ENCODE measurements at places on chromosomes 6 and 20.
A peak's percentile ranks its signal among the peaks of the same experiment; 100 is the strongest.

GRCh38 chr20:16608277-16608650, 35.0 kb upstream of the KIF16B start:
- no peak overlapping the region for H3K4me3 ChIP-seq
- H3K27me3 ChIP-seq: peaks cover 4% of the 10 kb centered on the region
- H3K36me3 ChIP-seq: no peaks in the 10 kb centered on the region
- H3K4me1 ChIP-seq: no peaks in the 10 kb centered on the region
- no peak for DNase-seq

DNA sequence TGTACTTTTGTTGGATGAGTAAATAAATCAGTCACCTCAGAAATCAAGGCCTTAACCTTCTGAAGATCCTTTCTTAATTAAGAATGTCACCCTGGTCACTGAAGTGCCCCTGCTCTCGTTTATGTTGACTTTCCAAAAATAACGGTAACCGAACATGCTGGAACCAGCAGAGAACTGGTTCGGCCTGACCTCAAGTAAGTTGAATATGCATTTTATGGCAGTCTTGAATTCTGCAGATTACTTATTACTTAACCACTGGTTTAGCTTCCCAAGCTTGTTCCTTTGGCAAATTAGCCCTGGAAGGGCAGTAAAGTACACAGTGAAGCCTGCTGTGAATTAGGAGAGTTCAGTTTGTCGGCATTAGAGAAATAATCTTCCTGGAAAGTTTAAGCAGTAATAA, 12.2 kb downstream of the MAPRE1 start:
- H3K4me1 ChIP-seq: peaks cover 55% of the 10 kb centered on the region
- no peaks in the 10 kb centered on the region for H3K27me3 ChIP-seq
- H3K4me3 ChIP-seq: peak overlapping the region; percentile 82
- peaks cover 5% of the 10 kb centered on the region for H3K36me3 ChIP-seq

DNA sequence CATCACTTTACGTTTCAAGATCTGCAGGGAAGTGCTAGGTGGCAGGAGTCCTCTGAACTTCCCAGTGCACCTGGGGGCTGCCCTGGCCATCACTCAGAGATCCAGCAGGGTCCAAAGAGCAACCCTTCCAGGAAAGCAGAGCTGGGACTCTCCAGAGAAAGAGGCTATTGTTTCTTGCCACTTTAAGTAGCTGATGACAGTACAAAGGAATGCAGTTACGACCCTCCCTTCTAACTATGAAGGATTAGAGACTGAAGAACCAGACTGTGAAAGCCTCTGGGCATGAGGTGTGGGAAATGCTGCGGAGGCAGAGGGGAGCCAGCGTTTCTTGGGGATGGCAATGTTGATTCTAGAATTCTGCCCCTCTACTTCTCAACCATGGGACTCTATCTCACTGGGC, 189.1 kb upstream of the SUPT3H start:
- no peak overlapping the region for H3K4me3 ChIP-seq
- no peak overlapping the region for H3K27ac ChIP-seq
- H3K27me3 ChIP-seq: no peaks in the 10 kb centered on the region

DNA sequence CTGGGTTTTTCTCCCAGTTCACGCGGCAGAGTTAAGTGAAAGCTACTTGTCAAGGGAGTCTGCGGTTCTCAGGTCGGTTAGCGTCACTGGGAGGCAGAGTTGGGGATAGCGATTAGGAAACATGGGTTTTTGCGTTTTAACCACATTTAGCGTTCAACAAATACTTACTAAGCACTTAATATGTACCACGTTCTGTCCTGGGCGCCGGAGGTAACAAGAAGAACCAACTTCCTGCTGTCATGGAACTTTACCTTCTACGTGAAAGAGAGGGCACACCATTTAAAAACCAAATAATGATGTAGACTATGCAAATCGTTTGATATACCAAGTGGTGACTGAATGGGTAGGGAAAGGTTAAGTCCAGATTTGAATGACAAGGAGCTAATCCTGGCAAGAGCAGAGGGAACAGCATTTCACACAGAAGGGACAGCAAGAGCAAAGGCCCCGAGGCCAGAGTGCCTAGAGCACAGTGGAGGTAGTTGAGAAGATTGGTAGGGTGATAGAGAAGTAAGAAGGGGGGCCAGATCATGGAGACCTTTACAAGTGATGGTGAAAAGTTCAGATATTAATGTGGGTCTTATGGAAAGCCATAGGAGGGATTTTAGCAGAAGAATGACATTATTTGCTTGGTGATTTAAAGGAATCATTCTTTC, 744 bp downstream of the RIOK1 start:
- no peak for DNase-seq
- H3K4me1 ChIP-seq: peaks cover 50% of the 10 kb centered on the region
- peak overlapping the region; percentile 100 for H3K27ac ChIP-seq
- H3K4me3 ChIP-seq: peak overlapping the region; percentile 97
- no peaks in the 10 kb centered on the region for H3K27me3 ChIP-seq

GRCh38 chr6:100944644-100945043, 63.5 kb upstream of the ASCC3 start:
- peaks cover 26% of the 10 kb centered on the region for H3K36me3 ChIP-seq
- no peaks in the 10 kb centered on the region for H3K4me1 ChIP-seq
- no peak overlapping the region for H3K27ac ChIP-seq
- peaks cover 36% of the 10 kb centered on the region for H3K27me3 ChIP-seq
- DNase-seq: no peak

DNA sequence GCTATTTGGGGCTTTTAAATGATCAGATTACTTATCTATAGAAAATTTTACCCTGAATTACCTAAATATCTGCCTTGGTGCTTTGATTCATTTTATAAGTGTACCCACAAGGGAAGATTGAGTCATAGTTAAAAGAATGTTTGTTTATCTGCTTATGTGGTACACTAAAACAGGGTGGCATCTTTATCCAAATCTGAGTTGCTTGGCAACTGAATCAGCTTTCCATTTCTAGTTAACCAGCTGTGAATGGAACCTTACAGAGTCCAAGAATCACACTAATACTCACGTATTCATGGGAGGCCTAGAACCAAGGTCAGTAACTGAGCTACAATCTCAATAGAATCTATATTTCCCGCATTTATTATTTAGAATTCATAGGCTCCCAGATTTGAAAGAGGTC, 44.0 kb upstream of the CAP2 start:
- no peaks in the 10 kb centered on the region for H3K4me1 ChIP-seq
- DNase-seq: no peak
- H3K36me3 ChIP-seq: no peaks in the 10 kb centered on the region
- H3K4me3 ChIP-seq: no peak overlapping the region
- H3K27ac ChIP-seq: no peak overlapping the region
- peaks cover 17% of the 10 kb centered on the region for H3K27me3 ChIP-seq

DNA sequence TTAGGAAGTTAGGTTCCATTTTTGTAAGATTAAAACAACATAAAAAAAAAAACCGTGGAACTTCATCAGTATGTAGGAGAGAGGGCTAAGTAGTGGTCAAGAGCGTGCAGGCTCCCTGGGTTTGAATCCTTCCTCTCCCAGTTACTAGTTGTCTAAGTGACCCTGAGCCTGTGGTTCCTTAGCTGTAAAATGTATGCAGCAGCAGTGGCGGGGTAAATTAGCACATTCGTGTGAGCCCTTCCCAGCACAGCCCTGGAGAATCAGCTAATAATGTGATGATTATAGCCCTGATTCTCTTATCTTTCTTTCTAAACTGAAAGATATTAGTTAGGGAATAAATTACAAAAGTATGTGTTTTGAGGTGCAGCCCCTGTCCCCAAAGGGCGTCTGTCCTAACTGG, 32.6 kb downstream of the TM9SF4 start:
- peaks cover 15% of the 10 kb centered on the region for H3K4me1 ChIP-seq
- DNase-seq: no peak
- peaks cover 25% of the 10 kb centered on the region for H3K36me3 ChIP-seq
- H3K27ac ChIP-seq: no peak overlapping the region
- no peaks in the 10 kb centered on the region for H3K27me3 ChIP-seq
- H3K4me3 ChIP-seq: no peak overlapping the region

GRCh38 chr6:127114214-127114760, 4.2 kb upstream of the RSPO3 start:
- DNase-seq: no peak
- H3K4me1 ChIP-seq: peaks cover 11% of the 10 kb centered on the region
- H3K4me3 ChIP-seq: no peak overlapping the region
- H3K27ac ChIP-seq: no peak overlapping the region
- H3K27me3 ChIP-seq: peaks cover 63% of the 10 kb centered on the region
